ENCODE measurements at places on chromosomes 2 and 18. TPM values are rescaled to one million over a fixed set of nuclear protein-coding genes. Genes with fewer than 3 reads are reported as not detected.

- no peak for DNase-seq
These were observed 36.2 kb upstream of the YES1 start for GRCh38 chr18:848062-848861.

MERTK gene
- 16.1 TPM for polyA plus RNA-seq

CD207 gene
- 0.06 TPM for polyA plus RNA-seq

GRCh38 chr18:374721-375168 is 106.9 kb upstream of the THOC1 start:
- no peak for DNase-seq

GRCh38 chr2:218005028-218005427 is 2.2 kb upstream of the TNS1 start:
- no peak for DNase-seq

Data from urinary bladder (tissue), 4 donors.